ENCODE measurements at places on chromosomes 11 and 22.

DNA sequence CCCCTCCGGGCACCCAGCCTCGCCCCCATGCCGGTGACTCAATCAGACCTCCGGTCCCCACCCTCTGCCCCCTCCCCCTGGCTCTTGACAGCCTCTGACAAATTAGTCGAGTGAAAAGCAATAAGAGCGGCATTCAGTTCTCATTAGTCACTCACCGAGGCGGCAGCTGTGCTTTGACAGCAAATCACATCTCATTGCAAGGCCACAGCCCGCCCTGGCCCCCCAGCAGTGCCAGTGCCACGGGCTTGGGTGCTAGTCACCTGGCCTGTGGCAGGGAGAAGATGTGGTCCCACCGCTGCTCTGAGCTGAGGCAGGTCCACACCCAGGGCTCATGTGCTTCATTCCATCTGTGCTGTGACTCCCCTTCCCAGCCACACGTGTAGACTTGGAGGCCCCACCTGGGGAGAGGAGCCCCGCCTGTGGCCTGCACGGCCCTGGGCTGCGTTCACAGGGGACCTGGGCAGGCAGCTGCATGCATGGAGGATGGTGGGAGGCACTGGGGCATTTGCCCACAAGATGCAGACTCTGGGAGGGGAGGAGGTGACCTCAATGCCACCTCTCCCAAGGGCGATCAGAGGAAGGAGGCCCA lies 7.4 kb upstream of the TH start:
- no peak for DNase-seq

- DNase-seq = peak; percentile 10
Observed at GRCh38 chr11:80727315-80727714, 1286.5 kb upstream of the TENM4 start.

DNA sequence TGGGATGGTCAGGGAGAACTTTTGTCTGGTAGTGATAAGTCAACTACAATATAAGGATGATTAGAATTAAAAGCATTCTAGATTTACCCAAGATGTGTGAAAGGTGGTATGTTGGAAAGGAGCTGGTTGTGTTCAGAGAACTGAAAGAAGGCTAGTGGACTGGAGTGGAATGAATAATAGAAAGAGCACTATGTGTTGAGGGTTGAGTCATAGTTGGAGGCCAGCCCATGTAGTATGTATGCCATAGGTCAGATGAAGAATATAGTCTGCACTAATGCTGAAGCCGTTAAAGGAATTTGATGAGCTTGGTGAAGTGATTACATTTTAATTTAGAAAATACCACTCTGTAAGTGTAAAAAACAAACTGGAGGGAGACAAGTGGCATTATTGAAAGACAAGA lies 514.1 kb downstream of the CNTN5 start:
- no peak for DNase-seq

- DNase-seq = no peak
Observed at GRCh38 chr11:7645206-7645605, 28.1 kb downstream of the CYB5R2 start.

- no peak for DNase-seq
Observed at GRCh38 chr11:15927196-15927863, 429.0 kb downstream of the SOX6 start.

DNA sequence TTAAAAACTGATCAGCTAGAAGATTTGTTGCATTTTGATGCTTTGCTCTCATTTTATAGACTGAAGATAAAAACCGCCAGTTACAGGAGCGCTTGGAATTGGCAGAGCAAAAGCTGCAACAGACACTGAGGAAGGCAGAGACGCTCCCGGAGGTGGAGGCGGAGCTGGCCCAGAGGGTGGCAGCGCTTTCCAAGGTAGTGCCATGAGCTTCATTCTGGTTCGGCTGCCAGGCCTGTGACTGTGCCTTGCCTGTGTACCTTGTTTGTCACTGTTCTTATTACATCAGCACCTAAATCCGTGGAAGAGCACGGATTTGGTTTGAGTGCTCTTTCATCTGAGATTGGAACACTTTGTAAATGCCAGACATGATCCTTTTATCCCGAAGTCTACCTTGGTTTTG lies 61.4 kb downstream of the PPFIA1 start:
- DNase-seq = peak; percentile 94

DNA sequence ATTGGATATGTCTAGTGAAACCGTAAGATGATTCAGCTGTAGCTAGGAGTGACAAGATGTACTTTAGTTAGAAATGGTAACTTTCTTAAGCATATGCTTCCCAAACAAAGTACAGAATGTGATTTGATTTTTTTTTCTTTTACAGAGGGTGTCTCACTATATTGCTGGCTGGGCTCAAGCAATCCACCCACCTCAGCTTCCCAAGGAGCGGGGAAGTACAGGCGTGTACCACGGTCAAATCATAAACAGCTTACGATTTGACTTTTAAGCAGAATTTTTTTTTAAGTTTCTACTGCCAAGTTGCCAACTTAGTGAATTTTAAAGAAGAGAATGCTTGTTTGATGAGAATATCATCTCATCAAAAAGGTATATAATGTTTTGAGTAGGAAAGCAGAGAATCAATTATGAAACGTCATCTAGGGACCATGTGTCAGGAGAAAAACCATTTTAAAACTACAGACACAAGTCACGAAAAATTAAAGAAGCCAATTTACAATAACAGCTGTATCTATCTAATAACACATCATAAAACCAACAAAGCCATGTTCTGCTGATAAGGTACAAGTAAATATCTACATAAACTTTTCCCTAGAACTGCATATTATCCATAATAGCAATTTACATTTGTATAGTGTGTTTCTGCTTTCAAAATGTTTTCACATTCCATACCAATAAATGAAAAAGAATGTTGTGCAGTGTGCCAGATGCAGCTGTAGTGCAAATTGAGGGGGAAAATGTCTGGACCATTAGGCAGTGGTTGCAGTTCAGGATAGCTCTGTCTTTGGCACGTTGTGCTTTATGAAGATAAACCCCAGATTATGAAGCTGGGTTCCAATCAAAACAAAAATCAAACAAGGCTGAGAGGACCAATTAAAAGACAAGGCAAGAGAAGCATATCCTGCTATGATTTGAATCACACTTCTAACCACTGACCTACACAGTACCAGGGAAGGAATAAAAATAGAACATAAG lies 33.7 kb upstream of the USP47 start:
- DNase-seq = no peak

- no peak for DNase-seq
Observed at GRCh38 chr11:57936050-57936418, 87.6 kb upstream of the OR9Q1 start.

DNA sequence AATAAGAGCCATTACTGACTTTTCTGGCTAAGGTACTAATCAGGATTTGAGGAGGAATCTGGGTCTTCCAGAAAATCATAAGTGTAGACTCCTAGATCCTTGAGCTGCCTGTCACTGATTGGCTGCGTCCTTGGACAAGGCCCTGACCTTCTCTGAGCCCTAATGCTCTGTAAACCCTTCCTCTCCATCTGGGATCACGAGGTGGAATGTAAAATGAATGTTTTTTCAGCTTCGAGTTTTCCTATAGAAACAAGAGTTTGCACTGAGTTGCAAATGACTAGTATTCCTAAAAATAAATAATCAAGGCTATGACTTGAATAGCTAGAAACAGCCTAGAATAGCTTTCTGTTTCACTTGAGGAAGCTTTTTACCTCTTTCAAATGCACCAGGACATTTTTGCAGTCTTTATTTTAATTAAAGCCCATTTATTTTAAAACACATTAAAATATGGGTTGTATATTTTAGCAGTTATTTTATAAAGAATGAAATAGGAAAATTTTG lies 1.1 kb upstream of the DIXDC1 start:
- DNase-seq = no peak

Data from cerebellar cortex (tissue), 1 donor.